ENCODE measurements at places on chromosomes 7 and 10. TPM values are rescaled to one million over a fixed set of nuclear protein-coding genes. Genes with fewer than 3 reads are reported as not detected.

DNA sequence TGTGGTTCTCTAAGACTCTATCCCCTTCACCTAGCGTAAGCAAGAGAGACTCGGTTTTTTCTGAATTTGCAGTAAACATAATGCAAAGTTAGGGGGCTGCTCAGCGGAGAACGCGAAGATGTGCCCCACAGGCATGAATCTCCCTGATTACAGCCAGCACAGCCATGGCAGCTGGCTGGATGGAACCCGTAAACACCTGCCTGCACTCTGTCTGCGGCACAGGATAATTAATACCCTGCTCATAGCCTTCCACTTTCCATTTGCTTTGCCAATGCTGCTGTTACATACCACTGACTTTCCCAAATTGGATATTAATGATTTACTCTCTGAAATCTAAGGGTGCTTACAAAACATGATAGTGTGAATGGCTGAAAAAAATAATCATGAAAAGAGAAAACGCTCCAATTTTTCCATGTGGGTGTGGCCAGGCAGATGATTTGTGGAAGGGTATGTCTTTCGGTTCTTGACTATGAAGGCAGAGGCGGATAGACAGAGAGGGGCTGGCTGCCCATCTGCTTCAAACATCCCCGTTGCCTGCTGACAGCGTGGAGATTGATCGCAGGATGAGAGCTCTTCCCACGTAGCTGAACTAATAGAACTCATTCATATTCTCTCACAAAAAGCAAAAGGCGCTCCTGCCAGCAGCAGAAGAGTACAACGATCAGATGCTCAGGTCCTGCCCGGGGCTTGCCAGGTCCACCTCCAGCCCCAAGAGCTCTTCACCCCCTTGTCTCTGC is 193.2 kb upstream of the GHITM start:
- DNase-seq, result no peak

GRCh38 chr10:63651864-63652263 is 130.7 kb downstream of the REEP3 start:
- no peak for DNase-seq

GRCh38 chr7:155852426-155853301 is 40.4 kb upstream of the SHH start:
- DNase-seq, result no peak

GRCh38 chr7:149884016-149884415 is 10.2 kb downstream of the ATP6V0E2 start:
- no peak for DNase-seq

DNA sequence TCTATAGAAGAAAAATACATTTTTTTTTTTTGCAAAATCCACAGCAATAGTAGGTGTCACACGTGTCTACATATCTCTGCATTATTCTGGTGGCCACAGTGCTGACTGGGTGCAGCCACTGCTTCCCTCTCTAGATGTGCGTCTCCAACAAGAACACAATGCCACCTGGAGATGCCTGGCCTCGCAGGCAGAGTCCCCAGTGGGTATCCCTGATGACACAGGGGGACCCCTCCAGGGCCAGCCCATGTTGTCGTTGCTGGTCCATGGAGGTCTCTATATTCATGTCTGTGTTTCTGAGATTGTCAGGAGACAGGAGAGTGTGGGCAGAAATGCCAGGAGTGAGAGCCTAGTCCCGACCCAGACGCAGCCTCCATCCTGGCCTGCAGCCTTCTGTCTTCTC is 345.9 kb upstream of the SHH start:
- no peak for DNase-seq

GRCh38 chr7:65004575-65004974 is 1.9 kb downstream of the ERV3-1 start:
- DNase-seq, result no peak

GRCh38 chr10:98435178-98435577 is 11.6 kb downstream of the HPS1 start:
- DNase-seq, result no peak

GRCh38 chr10:132712291-132712690 is 73.7 kb downstream of the NKX6-2 start:
- DNase-seq, result no peak

GRCh38 chr10:93030409-93030808 is 30.2 kb upstream of the CYP26C1 start:
- DNase-seq, result no peak

GRCh38 chr7:1994931-1995330 is 237.8 kb downstream of the MAD1L1 start:
- no peak for DNase-seq

- no peak for DNase-seq
Observed at GRCh38 chr7:130048906-130049305, 2.3 kb downstream of the ZC3HC1 start.

DNA sequence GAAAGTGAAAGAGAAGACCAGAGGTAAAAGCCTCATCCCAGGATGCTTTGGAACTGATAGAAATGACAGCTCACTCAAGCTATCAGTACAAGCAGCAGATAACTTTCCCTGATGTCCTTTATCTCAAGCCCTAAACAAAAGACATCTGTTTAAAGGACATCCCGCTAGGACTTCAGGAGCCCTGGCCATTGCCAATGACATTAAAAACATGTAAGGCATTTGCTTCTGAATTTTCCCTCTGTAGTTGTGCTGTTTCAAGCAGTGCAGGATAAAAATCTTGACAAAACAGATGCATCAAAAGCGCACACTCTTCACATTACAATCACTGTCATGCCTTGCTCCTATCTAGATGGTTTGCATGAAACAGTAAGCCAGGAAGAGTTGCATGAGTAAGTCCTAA is 159.8 kb downstream of the AOAH start:
- DNase-seq, result no peak

DNA sequence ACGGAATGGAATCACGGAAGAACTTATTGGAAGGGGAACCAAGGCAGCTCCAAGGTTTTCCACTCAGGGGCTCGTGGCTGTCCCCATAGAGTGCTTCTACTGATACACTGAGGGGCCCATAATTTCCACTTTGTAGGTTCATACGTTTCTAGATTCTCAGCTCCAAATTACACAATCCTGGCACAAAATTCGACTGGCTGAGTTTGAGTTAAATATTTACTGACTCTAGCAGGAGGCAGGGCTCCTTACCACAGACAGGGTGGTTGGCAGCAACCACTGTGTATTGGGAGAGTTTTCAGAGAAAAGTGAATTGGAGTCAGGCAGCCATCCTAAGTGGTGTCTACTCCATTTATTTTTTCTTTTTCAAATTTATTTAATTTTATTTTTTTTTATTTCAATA is 55.4 kb upstream of the SEC61G start:
- no peak for DNase-seq

DNA sequence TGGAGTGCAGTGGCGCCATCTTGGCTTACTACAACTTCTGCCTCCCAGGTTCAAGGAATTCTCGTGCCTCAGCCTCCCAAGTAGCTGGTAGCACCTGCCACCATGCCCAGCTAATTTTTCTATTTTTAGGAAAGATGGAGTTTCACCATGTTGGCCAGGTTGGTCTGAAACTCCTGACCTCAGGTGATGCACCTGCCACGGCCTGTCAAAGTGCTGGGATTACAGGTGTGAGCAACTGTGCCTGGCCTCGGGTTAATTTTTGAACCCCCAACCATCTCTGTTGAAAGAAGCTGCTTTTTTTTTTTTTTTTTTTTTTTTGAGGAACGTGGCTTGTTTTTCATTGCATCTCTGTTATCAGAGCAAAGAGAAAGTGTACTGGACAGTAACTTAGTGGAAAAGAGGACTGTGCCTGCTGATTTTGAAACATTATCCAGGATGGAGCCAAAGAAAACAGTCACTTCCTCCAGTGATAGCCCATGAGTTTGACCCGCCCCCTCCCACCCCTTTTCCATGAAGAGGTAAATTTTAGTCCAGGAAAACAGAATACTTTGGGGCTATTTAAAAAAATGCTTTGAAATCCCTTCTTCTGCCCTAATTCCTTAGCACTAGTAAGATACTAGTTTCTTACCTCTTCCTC is 38.3 kb downstream of the WBP1L start:
- no peak for DNase-seq

- DNase-seq, result no peak
Observed at GRCh38 chr10:76621886-76622620, 1015.6 kb downstream of the KCNMA1 start.

- no peak for DNase-seq
Observed at GRCh38 chr7:42351316-42351935, 114.4 kb upstream of the GLI3 start.

- no peak for DNase-seq
Observed at GRCh38 chr10:61472090-61472674, 19.0 kb upstream of the TMEM26 start.

DNA sequence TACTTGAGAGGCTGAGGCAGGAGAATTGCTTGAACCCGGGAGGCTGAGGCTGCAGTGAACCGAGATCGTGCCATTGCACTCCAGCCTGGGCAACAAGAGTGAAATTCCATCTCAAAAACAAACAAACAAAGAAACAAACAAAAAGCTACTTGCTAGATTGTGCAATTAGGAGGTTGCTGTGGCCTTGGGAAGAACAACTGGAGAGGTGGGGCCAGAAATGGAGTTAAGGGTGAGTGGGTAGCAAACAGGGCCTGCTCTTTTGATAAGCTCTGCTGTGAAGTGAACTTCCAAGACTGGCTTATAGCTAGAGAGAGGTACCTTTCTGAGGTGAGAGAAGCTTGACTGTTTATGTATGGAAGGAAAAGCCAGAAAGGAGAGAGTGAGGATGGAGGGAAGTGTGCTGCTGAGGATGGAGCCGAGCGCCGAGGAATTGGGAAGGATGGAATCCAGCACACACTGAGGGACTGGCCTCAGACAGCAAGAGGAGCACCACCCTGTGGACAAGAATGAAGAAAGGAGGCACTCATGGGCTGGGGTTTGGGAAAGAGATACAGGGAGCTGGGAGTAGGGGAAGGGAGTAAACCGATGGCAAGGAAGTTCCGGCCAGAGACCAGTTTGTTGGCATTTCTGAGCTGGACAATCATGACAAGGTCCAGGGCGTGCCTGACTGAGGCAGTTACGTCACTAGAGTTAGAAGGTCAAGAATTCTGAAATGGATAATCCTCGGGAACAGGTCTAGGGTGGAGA is 7.0 kb upstream of the RPEL1 start:
- DNase-seq, result peak; percentile 80

DNA sequence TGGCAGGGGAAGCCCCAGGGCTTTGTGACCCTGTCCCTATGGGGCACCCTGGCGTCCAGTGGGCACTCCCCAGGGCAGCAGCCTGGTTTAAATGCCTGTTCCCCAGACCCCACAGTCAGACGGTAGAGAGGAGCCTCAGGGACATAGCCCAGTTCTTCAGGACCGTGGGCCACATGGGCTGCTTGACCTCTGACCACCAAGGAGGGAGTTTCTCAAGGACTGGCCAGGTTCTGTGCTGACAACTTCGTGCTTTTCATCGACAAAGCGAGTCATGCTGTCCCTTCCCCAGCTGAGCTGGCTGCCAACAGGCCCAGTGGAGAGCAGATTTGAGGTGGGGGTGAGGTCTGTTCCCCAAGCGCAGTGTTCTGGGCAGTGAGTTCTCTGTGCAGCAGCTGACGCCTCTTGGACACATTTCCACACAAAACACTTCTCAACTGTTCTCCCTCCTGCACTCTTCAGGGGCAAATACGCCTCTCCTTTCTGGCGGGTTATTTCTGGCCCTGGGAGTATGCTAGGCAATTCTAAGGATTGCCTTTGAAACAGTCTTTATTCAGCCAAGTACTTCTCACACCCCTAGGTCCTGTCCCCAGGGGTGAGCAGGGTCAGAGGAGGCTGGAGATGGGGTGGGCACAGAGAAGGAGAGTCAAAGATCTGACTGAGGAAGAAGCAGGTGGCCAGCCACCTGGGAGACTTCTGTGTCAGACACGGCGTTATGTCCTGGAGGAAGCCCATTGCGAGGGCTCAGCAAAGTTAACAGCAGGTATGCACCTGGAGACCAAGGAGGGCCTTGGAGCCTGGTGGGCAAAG is 57.3 kb upstream of the CAMK2B start:
- no peak for DNase-seq

- DNase-seq, result no peak
Observed at GRCh38 chr7:75915416-75916156, 631 bp downstream of the POR start.

DNA sequence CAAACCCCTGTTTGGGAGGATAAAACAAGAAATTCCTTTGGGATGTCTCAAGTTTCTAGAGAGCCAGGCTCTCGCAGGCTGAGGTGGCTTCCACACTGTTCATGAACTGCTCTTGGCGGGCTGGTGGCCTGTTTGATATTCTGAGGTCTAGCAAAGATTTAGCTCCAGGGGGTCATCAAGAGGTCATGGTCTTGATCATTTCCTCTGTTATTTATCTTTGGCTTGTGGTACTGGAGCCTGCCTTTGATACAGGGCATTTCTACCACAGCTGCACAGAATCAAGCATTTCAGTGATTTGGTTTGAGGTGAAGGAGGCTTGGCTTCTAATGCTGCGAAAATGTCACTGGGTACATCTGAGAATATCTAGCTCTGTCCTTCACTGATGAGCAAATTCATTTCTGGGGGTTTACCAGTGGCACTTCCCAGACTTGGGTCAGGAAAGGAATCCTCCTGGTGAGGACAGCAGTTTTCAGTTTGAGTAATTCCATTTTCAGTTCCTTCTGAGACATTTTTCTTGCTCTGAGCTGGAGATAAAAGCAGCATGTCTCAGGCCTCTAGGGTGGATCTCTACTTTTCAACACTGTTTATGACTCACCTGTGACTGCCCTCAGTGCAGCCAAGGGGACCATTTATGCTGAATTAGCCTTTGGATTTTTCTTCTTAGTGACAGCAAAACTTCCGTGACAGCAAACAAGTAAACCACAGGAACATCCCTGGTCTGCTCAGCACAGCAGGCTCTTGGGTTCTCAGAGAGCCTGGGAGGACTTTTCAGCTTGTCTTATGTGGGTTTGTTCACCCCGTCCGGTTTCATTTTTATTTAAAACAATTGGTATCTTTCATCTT is 312.0 kb downstream of the RNLS start:
- DNase-seq, result no peak

GRCh38 chr7:18693406-18693805 is 197.9 kb downstream of the HDAC9 start:
- DNase-seq, result peak; percentile 16

Gene TSPAN12
- total RNA-seq, result 14.6 TPM

Gene IRF5
- total RNA-seq, result 11.4 TPM

Gene ST8SIA6
- total RNA-seq, result not detected

Gene ECHDC3
- total RNA-seq, result 24.7 TPM

Gene SLC13A4
- not detected for total RNA-seq

Gene IFT22
- total RNA-seq, result 12.3 TPM

Gene TEX36
- total RNA-seq, result not detected

Gene KAZALD1
- 1.7 TPM for total RNA-seq

Gene ATP5F1C
- 312 TPM for total RNA-seq

Gene MYL10
- total RNA-seq, result not detected

Gene TNS3
- 135 TPM for total RNA-seq

Gene BLNK
- 9.5 TPM for total RNA-seq

Gene H2BK1
- total RNA-seq, result not detected

Gene TEX47
- not detected for total RNA-seq

Gene OPALIN
- not detected for total RNA-seq
